Activated CD4-positive, alpha-beta T cell treated with anti-CD3 and anti-CD28 coated beads, Interleukin-2, amount 50 U/mL, for 24 hours (primary cell): ENCODE measurements at places on chromosomes 16 and 17.

- no peak for DNase-seq
Measured at GRCh38 chr17:57550016-57550415, 195.1 kb downstream of the CCDC182 start.

DNA sequence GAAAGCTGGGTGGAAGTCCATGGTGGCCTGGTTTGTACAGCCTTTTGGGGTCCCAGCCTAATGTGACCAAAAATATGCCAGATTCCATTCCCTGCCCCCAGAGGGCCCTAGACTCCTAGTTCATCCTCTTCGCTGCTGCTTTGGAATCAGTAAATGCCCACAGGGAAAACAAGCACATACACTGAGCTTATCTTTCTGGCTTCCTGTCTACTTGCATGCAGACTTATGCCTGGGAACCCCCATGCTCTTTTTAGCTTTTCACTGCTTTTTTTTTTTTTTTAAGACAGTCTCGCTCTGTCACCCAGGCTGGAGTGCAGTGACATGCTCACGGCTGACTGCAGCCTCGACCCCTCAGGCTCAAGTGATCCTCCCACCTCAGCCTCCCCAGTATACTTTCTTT, 6.2 kb upstream of the CD300LG start:
- DNase-seq = no peak

DNA sequence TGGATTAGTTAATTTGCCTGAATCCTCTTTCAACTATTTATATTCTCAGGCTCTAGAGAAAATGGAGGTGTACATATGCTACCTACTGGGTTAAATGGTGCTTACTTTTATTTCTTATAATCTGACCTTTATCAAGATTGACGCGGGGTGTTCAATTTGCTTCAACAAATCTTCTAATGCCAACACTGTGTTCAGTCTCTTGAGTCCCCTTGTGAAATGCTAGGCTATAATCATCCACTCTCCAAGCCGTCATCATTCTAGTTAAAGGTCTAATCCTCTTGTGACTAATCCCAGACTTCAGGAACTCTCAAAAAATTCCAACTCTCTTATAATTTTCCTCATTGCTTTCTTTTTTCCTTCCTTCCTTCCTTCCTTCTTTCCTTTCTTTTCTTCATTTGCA, 1396.2 kb downstream of the CDH8 start:
- DNase-seq = no peak

DNA sequence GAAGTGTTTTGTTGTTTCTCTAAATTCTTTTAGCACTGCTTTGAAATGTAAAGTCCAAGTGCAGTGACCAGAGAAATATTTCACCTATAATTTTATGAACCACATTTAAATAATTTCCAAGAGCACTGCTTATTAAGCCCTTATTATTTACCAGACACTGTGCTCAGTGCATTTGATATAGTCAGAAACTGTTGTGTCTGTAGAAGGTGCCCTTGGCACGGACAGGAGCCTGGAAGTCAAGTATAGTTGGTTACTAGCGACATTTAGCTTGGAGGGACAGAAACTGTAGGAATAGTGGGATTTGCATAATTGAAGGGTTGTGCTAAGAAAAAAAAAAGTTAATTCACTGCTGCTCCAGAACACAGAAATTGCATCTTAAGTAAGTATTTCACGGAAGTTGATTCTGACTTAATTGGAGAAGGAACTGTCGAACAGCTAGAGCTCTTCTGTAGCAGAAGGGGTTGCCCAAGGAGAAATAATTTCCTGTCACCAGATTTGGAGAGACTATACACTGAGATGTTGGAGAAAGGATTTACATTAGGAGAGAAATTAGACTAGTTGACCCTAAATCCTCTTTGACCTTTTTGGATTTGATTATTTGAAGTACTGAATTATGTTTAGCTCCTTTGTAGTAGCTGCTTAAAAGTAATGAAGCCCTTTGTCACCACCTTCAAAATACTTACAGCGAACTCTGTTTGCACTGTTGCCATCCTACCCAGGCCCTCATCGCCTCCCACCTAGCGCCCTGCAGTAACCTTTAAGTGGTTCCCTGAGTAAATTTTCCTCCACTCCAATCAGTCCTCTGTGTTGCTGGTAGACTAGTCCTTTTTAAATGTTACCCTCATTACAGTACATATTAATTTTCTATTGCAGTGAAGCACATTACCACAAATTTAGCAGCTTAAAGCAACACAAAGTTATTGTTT, 25.6 kb downstream of the COX10 start:
- DNase-seq = no peak

DNA sequence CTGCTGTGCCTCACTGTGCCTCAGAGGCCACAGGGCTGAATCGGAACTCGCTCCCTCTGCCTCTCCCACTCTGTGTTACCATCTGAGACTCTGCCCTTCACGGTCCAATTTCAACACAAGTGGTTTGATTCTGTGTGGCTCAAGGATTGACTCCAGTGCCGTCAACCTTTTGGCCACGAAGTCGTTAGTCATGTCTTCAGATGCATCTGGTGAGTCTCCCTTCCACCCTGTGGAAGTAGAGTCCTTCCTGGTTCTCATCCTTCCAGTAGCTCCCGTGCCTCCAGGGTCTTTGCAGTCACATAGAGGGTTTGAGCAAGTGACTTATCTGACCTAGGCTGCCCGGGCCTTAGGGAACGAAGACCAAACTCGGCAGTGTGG, 51.2 kb downstream of the PGS1 start:
- no peak for DNase-seq

- DNase-seq = no peak
Measured at GRCh38 chr17:75110234-75110937, 617 bp downstream of the ARMC7 start.

DNA sequence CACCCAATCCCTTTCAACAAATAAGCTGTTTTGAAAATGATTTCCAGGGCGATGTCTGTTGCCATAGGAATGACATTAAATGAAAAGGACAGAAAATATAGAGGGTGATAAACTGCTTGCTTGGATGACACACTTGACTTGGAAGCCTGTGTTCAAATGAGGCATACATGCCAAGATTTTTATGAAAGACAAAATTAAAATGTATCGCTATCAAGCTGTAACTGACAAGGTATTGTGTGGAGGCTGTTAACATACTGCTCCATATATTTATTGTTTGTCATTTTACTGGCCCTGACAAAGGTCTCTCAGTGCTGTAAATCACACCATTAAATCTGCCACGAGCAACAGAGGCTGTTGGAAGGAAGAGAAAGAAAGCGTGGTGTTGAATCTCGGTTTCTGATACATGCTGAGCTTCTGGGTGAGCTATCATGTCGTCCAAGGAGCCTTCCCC, 456.2 kb upstream of the SALL1 start:
- DNase-seq = no peak

GRCh38 chr17:61519754-61520440, 67.7 kb downstream of the TBX4 start:
- DNase-seq = no peak

- no peak for DNase-seq
Measured at GRCh38 chr16:89173174-89173921, 1.8 kb downstream of the CDH15 start.

DNA sequence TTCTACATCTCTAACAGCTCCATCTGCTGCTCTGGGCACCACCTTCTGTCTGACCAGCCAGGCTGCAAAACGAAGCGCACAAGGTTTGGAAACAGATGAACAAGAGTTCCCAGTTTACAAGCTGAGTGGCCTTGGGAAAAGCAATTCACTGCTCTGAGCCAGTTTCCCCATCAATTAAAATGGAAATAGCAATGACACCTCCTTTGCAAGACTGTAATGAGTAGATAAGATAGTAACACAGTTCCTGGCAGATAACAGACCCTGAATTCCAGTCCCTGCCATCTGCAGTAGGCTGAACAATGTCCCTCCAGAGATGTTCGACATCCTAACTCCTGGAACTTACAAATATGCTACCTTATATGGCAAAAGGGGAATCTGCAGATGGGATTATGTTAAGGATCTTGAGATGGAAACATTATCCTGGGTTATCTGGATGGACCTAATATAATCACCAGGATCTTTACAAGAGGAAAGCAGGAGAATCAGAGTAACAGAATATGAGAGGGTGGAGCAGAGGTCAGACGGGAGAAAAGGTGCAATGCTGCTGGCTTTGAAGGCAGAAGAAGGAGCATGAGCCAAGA, 27.9 kb downstream of the CPPED1 start:
- no peak for DNase-seq
